IMR-90 (cell line): ENCODE measurements at places on chromosomes 3 and 15. TPM values are rescaled to one million over a fixed set of nuclear protein-coding genes. Genes with fewer than 3 reads are reported as not detected.

ADGRG7 gene
- not detected in 2 replicates for total RNA-seq

ALDH1A2 gene
- not detected in 2 replicates for total RNA-seq

IGSF10 gene
- total RNA-seq = under 0.01 TPM in 2 replicates

TTLL13 gene
- total RNA-seq = not detected in 2 replicates

PROS1 gene
- 1.6 and 2.5 TPM in 2 replicates for total RNA-seq

DUSP7 gene
- 9.3 and 9.7 TPM in 2 replicates for total RNA-seq

ADAMTS7 gene
- total RNA-seq = 0.83 and 1.4 TPM in 2 replicates

CEP19 gene
- 1.1 and 1.7 TPM in 2 replicates for total RNA-seq

SPATA12 gene
- total RNA-seq = under 0.01 TPM in 1 of 2 replicates, not detected in the other

GOLGA8S gene
- total RNA-seq = under 0.01 TPM in 2 replicates

RAF1 gene
- 128 and 151 TPM in 2 replicates for total RNA-seq

TM6SF1 gene
- total RNA-seq = 1.6 and 1.9 TPM in 2 replicates

CXCR6 gene
- under 0.01 TPM in 1 of 2 replicates, not detected in the other for total RNA-seq

CA12 gene
- 33.7 and 36.4 TPM in 2 replicates for total RNA-seq

IGF1R gene
- 24.9 and 26.7 TPM in 2 replicates for total RNA-seq

SPRED1 gene
- 17.9 and 38.3 TPM in 2 replicates for total RNA-seq

CADPS gene
- total RNA-seq = not detected in 2 replicates
